ENCODE measurements at places on chromosomes 1 and 21. TPM values are rescaled to one million over a fixed set of nuclear protein-coding genes. Genes with fewer than 3 reads are reported as not detected.

Gene LCE3D
- not detected for polyA plus RNA-seq

Gene MCOLN2
- polyA plus RNA-seq: not detected

Gene VANGL2
- polyA plus RNA-seq: 0.18 TPM

Gene LCE2A
- not detected for polyA plus RNA-seq

- no peak for DNase-seq
Measured at GRCh38 chr1:107048241-107048640, 8.2 kb upstream of the PRMT6 start.

GRCh38 chr1:157247005-157247763, 109.0 kb upstream of the ETV3 start:
- no peak for DNase-seq

DNA sequence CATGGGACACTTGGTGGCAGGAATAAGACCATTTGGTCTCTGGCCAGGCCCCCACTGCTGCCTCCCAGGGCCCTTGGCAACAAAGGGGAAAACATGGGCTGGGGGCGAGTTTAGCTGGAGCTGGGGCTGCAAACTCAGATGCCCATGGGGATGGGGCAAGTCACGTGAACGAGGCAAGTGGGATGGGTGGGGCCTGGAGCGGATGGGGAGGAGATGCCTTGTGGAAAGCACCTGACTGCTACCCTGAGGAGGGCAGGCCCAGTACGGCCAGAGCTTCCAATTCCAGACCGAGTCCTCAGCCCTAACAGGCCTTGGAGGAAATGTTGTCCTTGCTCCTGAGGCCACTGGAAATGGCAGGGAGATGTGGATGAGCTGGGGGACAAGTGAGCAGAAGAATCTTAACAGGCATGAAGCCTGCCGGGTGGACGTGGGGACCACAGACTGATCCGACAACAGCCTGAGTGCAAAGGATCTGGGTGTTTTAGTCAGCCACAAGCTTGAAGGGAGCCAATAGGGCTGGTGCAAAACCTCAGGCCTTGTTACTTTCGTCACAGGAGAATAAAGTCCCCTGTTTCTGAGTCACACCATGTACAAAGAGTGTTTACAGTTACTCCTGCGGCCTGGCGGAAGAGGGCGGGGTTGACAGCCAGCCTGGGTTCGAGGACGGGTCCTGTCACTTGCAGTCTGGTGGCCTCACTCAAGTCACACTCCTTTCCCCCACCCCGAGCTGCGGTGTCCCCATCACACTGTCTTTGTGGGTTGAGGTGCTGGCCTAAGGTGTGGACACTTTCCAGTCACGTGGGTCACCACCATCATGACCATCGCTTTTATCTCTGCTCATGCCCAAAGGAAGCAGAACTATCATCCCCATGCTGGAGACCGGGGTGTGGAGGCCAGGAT, 19.1 kb downstream of the RUNX3 start:
- no peak for DNase-seq

DNA sequence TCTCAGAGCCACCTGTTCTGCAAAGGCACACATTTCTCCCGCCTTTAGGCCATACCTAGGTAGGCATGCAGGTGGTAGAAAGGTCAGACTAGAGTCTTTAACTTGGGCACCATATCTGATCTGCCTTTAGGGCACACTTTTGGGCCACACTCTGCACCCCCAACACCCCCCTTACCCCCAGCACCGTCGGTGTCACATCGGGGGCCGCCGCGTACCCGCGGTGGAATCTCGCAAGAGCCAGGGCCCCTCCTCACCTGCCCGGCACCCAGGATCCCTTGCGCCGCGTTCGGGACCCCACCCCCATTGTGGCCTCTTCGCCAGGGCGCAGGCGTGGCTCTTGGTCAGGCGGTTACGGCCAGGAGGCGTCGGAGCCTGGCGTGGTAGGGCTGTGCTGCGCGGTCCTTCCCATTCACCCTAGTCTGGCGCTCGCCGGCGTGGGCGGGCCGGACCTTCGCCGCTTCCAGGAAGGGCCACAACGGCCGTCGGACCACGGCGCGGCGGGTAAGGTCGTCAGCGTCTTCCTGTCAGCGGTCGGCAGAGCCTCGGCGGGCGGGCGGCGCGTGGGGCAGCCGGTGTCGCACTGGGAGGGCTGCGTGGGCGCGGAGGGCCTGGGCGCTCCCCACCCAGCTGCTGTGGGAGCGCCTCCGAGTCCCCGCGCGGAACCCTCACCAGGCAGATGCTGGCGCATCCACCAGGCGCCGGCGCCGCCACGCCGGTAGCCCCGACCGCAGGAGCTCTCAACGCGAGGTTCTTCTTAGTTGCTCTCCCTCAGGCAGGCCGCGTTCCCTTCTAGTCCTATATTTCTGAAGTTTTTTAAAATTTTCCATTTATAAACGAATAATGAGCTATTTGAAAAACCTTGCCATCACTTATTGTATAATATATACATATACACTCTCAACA, at the start of gene DNAH14:
TSS of gene DNAH14 (plus strand) at position 341 of the 903 bp plus-strand sequence. CDS start 23,028 bp downstream, outside the sequence.
- DNase-seq: peak; percentile 62

DNA sequence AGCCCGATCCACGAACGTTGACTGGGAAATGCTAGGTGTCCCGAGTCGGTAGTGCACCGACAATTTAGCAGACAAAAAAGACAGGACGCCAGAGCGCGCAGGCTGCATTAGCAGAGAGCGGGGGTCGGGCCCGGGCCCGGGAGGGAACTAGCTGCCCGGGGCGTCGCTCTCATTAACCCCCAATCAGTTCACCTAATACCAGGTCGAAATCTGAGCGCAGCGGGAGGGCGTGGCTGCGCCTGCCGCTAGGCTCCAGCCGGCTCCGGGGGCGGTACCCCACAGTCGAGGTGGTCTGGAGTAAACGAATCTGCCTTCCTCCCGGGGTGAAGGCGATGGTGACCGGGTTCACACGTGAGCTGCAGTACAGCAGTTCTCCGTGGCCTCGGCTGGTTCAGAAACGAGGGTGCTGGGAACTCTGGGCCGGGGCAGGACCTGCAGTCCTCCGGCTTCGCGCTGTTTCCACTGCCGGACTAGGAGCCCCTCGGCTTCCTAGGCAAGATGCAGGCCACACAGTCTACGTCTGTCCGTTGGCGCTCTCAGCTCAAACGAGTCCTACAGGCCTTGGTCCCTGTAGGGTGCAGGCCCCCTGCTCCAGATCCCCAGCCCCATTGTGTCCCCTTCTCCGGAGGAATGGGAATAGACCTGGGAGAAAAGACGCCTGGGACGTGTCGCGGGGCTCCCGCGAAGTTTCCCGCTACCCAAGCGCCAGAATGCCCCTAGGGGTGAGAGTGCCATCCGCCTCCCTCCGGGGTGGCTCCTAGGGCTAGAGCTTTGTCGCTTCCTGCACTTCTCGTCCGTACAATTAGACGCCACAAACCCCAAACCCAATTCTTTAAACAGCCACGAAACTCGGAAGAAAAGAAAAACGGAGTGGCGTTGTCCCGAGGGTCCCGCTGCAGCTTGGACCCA, 2.0 kb downstream of the GFI1 start:
- DNase-seq: peak; percentile 13

- no peak for DNase-seq
Measured at GRCh38 chr1:208303743-208304712, 59.8 kb upstream of the PLXNA2 start.

DNA sequence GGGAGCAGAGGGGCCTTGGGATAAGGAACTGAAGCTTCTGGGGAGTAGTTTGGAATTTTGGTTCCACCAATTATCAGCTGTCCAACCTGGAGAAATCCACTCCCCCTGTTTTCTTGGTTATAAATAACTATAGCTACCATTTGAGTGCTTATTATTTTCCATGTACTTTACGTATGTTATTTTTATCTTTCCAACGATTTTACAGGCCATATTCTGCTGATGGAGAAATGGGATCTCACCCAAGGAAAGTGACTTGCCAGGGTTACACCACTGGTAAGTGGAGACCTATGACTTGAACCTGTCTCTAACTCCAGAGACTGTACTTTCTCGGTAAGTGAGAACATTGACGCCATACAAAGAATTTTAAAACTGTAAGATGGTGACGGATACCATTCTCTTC, 49.0 kb upstream of the CD34 start:
- DNase-seq: no peak

DNA sequence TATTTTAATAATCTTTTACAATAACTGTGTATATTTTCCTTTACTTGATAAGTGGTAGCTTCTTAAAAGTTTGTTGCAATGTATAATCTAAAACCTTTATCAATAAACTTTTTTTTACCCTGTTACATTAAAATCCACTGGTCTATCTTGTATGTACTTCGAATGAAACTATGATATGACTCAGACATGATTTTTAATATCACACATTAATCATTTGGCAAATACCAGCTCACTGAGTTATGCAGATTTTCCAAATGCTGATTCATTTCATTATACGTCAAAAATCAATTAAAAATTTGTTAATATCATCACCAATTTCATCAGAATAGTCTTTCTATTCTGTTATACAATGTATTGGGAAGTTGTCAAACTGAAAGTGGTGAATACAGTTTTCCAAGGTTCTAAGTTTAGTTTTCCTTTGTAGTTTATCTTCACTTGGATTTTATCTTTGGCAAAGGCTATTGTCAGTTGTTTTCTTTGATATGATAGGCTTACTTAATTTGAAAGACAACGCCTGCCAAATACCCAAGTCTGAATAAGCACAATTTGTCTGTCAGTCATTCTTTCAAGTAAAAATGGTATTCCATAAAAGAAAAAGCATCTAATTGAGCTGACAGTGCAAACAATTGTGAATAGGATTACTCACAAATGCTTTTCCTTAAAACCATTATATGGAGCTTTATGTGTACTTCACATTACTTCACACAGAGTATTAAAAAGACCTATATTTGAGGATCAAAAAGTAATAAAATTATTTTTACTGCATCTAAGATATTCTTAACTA, 127.0 kb downstream of the NME7 start:
- DNase-seq: no peak

- DNase-seq: peak; percentile 50
Measured at GRCh38 chr1:7902478-7903085, 38.1 kb downstream of the TNFRSF9 start.

DNA sequence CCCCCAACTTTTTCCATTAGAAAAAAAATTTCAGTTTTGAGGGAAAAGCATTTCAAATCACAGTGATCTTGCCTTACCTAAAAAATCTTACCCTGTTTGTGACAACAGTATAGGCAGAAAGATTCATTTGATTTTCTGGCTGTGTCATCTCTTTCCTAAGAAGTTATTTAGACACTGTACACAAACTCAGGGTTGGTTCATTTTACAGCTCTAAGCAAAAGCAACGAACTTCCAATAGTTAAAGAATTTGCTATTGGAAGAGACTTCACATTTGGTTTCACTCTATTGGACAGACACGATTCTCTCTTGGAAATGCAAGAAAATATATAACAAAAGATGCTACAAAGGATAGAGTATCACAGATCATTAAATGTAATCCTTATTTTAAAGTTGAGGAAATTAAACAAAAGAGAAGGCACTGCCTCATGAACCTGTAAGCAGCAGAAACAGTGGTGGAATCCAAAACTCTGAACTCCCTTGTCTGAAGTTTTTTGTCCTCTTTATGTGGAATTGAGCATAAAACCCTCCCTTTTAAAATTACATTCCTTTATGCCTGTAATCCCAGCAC, 20.8 kb downstream of the EYA3 start:
- DNase-seq: no peak

GRCh38 chr1:91601554-91602376, 101.1 kb downstream of the CDC7 start:
- no peak for DNase-seq

DNA sequence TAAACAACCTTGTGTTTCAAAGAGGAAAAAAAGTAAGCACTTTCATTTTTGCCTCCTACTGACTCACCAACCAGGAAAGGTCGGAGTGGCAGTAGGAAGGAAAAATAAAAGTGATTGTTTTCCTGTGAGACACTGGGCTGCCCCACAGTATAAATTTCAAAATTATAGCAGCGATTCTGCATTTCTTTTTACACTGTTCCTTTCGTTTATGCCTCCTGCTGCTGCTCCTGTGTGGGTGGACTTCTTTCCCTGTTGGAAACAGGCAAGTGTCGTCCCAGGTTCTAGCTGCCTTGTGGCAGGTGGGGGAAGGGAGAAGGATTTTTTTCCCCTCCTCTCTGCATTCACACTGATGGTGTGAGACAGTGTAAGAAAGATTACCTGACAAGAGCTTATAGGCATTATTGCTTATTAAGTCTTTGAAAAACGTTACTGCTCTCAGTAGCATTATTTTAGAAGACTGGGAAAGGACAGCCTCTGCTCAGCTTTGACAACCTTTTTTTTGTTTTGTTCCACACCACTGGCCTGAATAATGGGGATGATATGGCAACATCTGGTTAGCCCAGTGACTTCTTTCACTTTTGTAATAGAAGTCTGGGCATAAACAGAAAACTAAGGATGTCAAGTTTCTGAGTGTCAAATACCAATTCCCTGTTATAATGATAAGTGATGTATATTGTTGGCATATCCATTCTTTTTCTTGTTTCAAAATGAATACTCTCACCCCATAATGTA, 77.9 kb downstream of the NEK7 start:
- no peak for DNase-seq

- DNase-seq: no peak
Measured at GRCh38 chr1:53618500-53619366, 120.2 kb downstream of the GLIS1 start.

GRCh38 chr21:34950980-34951379, 98.1 kb downstream of the RUNX1 start:
- no peak for DNase-seq

GRCh38 chr1:183721041-183721440, 67.9 kb upstream of the APOBEC4 start:
- no peak for DNase-seq

GRCh38 chr21:35530766-35531165, 481.7 kb upstream of the RUNX1 start:
- DNase-seq: no peak

DNA sequence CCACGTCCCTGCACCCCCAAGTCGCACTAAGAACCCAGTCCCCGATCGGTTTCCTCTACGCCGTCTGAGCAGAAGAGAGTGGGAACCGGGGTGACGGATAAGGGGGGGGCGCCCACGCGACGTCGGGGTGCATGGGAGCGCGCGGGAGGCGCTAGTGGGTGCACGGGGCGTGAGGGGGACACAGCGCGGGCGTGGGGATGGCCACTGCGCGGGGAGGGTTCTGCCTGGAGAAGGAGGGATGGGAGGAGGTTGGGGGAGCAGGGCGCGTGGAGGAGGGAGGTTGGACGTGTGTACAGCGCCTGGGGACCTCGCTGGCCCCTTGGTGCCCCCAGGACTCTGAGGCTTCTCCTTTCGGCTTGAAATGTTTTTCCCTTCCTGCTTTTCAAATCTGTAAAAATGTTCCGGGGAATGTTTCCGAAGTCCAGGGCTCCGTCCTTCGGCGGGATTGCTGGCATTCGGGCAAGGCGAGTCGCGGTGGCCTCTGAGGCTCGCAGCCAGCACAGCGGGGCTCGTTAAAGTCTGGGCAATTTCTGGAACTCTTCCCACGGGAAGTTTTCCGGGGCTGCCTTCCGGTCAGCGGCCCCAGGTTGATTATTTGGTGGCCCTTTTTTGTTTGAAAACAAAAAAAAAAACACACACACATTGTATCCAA, 13.1 kb downstream of the RNF220 start:
- no peak for DNase-seq

DNA sequence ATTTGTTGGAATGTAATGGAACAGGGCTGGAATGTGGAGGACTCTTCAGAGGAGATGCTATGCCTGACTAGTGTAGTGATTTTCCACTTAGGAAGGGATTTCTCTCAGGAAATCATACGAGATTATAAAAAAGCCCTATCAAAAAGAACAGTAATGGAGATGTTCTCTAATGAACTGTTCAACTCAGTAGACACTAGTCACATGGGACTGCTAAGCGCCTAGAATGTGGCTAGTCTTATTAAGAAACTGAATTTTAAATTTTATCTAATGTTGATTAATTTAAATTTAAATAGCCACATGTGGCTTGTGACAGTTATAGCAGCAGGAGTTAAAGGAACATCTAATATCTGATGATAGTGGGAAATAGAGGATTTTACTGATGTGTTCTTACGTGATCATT, 94.0 kb downstream of the SLC35F3 start:
- DNase-seq: no peak
